Amygdala (tissue), 56 donors: ENCODE measurements at places on chromosomes 16 and 17.

DNA sequence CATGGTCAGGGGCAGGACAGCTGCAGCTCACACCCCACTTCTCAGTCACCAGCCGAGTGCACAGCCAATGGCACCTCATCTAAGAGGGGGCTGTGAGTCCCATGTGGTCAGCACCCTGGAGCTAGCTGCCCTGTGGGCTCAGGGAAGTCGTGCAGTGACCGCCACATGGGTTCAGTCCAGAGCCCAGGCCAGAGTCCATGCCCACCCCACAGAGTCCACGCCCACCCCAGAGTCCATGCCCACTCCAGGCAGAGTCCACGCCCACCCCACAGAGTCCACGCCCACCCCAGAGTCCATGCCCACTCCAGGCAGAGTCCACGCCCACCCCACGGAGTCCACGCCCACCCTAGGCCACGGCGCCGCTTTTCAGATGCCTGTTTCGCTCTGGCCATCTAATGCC is 24.1 kb downstream of the SLC7A5 start:
- DNase-seq: no peak

DNA sequence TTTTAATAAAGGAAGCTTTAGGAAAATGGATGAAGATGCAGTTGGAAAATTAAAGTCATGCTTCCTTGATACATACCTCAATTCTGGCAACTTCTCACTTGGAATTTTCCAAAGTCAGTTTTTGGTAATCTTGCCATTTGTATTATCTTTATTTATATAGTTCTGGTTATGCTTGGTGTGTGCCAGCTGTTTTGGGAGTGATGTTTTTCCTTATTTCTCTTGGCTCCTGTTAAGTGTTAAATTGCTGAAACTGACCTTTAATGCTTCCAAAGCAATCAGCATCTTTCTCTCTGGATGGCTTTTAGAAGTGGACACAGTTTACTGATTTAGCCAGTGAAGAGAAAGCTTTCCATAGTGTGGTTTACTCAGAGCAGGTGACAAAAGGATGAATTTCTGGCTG is 70.1 kb upstream of the HAS3 start:
- DNase-seq: no peak

- DNase-seq: no peak
Observed at GRCh38 chr16:9713156-9713555, 469.1 kb downstream of the GRIN2A start.

- DNase-seq: no peak
Observed at GRCh38 chr17:80730739-80731138, 186.1 kb downstream of the RPTOR start.

DNA sequence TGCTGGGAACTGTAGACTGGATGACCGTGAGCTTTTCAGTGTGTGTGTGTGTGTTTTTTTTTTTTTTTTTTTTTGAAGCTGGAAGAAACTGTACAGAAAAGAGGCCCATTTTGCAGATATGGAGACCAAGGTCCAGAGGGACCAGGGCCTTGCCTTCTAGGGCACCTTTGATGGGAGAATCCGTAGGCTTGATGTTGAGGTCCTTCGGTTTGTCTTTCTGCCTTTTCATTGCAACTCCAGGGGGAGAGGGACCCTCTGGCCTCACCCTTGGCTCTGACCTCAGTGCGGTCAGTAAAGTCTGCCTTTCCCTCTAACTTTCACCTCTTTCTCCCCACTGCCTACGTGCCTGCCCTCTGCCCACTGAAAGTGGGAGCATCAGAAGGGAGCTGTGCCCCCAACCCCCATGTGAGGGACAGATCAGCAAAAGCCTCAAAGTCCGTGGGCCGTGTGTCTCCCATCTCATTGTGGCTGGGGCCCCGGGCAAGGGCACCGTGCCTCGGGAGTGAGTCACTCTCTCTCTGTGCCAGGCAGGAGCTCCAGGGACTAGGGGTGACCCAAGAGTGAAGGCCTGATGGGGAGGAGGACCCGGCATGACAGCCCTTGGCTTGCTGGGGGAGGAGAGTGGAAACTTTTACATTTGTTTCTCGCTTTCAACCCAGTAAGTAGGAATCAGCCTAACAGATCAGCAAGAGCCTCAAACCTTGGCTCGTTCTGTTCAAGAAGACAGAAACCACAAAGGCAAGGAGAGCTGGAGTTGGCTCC is 123.6 kb downstream of the CMIP start:
- DNase-seq: no peak

- DNase-seq: no peak
Observed at GRCh38 chr16:25155553-25156460, 44.3 kb downstream of the LCMT1 start.

GRCh38 chr17:15955793-15956541 is 11.0 kb downstream of the ADORA2B start:
- no peak for DNase-seq

GRCh38 chr17:77148077-77148939 is 7.5 kb downstream of the SEC14L1 start:
- DNase-seq: no peak

DNA sequence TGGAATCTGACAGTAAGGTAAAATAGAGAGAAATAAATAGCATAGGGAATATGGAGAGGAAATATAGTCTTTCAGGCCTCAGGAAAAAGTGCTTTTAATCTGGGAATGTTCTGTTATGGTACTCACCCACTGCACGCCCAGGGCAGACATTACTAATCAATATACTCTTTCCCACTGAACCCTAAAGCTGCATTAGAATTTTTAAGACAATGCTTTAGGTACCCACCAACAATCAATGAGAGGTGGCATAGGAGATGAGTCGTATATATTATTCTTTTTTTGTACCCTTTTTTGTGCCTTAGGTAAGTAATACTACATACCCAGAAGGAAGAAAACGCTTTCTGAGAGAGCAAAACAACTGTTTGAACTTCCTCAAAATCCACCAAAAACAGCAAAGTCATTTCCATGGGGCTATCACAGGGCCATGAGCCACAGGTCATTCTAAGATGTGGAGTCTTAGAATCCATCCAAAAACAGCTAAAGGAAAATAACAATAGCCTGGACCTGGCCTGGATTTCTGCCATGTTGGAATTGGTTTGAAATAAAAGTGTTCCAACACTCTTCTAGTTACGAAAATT is 542.1 kb downstream of the XYLT1 start:
- DNase-seq: no peak

DNA sequence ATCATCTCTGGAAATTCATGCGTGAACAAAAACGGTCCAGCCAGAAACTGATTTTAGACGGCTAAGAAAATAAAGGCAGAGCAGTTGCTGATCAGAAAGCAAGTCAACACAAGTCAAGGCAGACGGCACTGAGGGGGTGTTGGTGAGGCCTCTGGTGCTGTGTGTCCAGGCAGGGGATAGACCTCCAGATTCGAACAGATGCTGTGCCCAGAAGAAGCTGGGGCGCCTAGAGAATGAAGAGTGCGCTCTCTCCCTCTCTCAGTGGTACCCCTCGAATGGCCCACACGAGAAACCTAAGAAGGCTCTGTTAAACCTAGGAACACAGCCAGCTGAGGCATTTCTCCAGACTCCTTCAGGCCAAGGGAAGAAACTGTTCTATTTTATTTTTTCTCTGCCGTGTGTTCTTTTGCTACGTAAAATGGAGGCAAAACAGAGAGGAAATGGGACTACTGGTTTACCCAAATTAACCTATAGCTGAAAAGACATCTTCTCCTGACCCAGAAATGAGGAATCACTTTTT is 178.3 kb downstream of the PMP22 start:
- DNase-seq: no peak

- no peak for DNase-seq
Observed at GRCh38 chr16:1541293-1542165, 8.1 kb downstream of the TMEM204 start.

GRCh38 chr17:29659155-29659554 is 36.4 kb upstream of the CORO6 start:
- DNase-seq: no peak

DNA sequence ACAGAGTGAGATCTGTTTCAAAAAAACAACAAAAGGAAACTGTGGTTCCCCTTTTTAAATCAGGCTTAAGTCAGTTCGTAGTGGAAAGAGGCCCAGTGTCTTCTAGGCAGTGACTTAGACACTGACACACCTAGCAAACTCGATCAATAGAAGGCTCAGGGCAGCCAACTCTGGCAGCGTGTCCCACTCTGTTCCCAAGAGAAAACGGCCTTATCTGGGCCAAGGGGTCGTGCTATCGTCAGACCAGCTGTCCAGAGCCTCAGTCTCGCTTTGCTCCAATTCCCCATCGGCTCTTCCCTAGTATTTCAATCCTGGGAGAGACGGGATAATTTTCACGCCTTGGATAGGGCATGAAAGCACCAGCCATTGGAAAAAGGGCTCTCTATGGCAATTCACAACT is 72.9 kb downstream of the SLC5A11 start:
- no peak for DNase-seq

DNA sequence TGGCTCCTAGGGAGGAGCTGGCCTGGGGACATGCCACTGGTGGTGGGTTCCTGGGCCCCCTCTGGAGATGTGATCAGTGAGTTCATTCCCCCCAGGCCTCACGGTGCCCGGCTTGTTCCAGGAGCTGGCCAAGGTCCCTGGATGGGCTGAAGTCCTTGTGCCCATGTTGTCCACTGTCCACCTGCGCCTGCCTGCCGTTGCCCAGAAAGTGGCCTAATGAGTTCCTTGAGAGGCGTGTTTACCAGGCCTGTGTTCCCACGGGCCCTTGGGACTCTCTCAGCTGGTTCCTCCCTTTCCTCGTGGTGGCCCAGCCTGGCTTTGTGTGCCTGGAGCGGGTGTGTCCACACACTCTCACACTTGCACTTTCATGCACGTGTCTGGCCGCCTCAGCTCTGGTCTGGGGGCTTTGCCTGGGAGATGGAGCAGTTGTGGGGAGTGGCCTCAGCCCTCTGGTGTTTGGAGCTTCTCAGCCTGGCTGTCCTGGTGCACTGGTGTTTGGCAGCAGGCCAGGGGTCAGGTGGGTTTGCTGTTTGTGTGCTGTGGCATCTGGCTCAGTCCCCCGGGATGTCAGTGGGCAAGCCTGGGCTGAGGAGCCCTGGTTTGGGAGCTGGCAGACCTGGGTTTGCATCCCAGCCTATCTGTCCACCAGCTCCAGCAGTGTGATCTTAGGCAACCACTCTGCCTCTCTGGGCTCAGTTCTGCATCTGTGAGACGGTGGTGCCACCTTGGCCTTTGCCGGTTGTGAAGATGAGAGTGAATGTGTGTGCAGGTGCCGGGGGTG is 18.0 kb downstream of the ADCY7 start:
- DNase-seq: no peak

- DNase-seq: no peak
Observed at GRCh38 chr16:67528222-67528869, at the start of gene RIPOR1. Gene RIPOR1, plus strand, starts transcription at chr16:67528829. Its CDS starts 9,618 bp downstream, at chr16:67538447.

GRCh38 chr17:6079155-6079888 is 9.1 kb downstream of the WSCD1 start:
- peak; percentile 68 for DNase-seq

GRCh38 chr17:38320482-38320881 is 23.3 kb downstream of the GPR179 start:
- no peak for DNase-seq

DNA sequence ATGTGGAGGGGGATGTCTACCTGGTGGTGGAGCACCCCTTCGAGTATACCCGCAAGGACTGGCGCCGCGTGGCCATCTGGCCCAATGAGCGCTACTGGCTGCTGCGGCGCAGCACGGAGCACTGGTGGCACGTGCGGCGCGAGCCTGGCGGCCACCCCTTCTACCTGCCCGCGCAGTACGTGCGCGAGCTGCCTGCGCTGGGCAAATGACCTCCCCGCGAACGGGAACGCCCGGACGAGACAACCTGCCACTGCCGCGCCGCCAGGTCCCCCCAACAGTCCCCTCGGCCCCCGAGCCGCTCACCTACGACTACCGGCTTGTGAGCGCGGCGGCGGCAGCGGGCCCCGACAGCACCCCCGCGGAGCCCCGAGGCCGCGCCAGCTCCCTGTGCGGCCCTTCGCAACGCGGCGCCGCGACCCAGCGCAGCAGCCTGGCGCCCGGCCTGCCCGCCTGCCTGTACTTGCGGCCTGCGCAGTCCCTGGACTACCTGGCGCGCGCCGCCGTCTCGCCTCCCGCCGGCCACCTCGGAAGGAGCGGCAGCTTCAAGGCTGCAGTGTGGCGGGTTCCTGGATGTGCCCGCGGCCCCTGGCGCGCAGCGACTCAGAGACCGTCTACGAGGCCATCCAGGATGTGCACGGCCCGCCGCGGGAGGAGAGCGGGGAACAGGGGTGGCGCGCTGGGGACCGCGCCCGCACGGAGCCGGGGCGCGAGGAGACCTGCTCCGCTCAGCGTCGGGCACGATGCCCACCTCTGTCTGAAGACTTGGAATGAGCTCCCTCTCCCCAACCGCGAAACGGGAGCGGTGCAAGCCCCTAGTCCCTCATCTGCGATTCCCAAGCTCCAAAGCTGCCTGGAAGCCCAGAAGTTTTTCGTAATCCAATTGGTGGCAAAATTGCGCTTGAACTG is 48.7 kb upstream of the AMZ2 start:
- DNase-seq: no peak

GRCh38 chr16:20847550-20847949 is 41.2 kb downstream of the REXO5 start:
- no peak for DNase-seq
